ENCODE measurements at places on chromosomes 3 and 15. TPM values are rescaled to one million over a fixed set of nuclear protein-coding genes. Genes with fewer than 3 reads are reported as not detected.
A peak's percentile ranks its signal among the peaks of the same experiment; 100 is the strongest.

GMNC gene
- under 0.01 TPM for total RNA-seq

DNA sequence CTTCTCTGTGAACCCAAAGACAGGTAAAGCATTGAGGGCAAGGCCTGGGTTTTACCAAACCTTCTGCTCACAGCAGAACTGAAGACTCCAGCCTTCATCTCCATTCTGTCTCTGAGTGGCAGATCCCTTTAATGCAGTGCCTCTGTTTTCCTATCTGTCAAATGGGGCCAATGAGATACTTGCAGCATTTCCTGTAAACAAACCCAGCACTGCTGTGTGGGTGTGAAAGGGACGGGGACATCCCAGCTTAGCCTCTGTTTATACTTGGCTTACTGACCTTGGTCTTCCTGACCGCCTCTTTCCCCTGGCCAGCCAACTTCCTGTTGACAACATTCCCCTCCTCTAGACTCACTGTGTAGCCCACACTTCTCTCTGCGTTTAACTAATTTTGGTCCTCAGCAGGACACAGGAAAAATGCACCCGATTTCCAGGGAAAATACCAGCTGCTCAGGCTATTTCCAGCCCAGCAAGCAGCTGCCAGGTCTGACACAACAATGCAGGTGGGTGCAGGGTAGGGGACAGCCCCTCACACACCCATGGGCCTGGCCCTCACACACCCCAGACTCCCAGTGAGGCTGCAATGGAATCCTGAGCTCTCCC, 105.9 kb upstream of the HERC1 start:
- peak; percentile 18 for DNase-seq

GRCh38 chr3:25508901-25509300, 80.8 kb downstream of the RARB start:
- DNase-seq, result no peak

DNA sequence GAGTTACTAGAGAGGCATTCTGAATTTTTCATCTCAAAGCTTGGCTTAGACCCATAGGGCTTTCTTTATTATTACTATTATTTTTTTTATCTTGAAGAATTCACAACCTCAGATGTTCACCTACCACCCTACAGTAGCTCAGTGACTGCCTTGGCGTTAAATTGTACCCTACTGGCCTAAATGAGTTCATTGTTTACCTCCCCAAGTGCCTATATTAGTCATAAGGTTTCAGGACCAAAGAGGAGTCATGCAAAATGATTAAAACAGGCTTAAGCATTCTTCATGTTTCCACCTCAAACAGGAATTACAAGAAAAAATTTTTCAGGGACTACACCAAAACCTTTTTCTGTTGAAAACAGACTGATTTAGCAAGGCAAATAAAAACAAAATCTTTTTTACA, 751.5 kb downstream of the SQOR start:
- DNase-seq, result no peak

DNA sequence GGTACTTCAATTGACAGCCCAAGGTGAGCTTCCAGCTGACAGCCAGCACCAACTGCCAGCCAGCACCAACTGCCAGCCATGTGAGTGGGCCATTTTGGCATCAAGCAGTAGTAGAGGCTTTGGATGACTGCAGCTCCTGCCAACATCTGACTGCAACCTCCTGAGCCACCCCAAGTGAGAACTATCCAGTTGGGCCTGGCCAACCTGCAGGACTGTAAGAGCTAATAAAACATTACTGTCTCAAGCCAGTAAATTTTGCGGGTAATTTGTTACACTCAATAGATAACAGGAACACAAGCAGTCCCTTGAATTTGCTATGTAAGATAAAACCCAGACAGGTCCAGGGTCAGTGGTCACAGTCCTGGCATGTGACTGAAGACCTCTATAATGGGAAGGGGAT, 29.7 kb downstream of the EPHB1 start:
- no peak for DNase-seq

NTRK3 gene
- total RNA-seq, result 0.72 TPM

CPEB1 gene
- total RNA-seq, result 29.2 TPM

DNA sequence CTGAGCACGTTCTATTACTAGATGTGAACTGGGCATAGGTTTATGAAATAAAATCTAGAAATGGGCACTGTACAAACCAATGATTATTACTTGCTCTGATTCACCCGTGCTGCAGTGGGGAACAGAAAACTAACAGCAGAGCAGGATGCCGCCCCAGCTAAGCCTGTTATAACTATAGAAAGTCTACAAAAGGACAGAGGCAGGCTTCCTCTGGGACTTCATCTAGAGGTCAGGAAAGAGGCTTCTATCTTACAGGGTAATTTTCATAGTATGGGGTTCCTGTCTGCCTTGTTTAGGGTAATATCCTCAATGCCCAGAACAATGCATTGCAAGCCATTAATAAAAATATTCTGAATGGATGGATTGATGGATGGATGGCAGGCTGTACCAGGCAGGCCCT, 177.0 kb upstream of the TBL1XR1 start:
- peak; percentile 35 for DNase-seq

DNA sequence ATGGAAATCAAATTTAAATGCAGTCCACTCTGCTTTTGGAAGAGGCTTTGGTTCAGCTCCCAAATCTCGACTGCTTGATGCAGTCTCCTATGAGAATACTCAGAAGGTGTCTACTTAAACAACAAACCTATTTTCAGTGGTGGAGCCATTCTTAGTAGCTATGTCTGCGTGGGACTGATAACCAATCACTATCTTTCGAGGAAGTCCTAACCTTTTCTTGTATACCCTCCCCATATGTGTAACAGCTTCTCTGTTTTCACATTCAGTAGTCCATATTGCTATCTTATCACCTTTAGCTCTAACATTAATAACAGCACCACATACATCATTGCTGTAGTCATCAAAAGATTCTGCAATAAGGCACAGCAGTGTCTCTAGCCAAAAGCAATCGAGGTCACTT, 333.0 kb upstream of the ATP11B start:
- DNase-seq, result no peak

DNA sequence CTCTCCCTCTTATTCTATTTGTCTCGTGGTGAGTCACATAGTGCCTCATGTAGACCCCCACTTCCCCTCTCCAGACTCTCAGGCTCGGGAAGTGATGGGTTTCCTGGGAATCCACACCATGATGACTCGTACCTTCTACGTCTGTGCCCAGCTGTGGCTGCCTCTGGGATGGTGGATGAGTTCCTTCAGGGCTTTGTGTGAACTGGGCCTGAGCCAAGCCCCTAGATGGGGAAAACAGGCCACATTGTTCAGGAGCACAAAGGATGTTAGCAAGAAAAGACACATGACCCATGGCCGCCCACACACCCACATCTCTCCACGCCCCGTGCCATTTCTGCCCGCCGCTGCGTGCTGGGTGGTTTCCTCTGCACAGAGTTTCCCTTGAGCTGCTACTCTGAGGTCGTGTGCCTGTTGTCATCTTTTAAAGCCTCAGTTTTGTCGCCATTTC, 10.5 kb downstream of the ISG20 start:
- DNase-seq, result peak; percentile 98

DNA sequence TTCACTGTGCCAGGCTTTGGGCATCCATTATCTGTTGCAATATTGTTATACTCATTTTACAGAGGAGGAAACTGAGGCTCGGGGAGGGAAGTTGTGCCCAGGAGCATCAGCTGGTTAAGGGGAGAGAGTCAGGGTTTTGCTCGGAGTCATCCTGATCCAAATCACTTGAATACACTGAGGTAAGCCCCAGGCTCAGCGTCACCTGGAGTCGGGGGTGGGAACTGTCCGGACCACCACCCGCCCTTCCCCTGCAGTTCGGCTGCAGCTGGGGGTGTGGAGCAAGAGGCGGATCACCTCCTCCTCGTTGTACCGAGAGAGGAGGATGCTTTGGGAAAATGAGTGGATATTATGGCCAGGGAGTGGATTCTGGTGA, 646 bp downstream of the HRH1 start:
- DNase-seq, result no peak

GRCh38 chr3:33717616-33717865, 513 bp downstream of the CLASP2 start:
- DNase-seq, result peak; percentile 85

GRCh38 chr3:17820704-17821103, 78.3 kb upstream of the TBC1D5 start:
- no peak for DNase-seq

GOLGA6B gene
- not detected for total RNA-seq

DNA sequence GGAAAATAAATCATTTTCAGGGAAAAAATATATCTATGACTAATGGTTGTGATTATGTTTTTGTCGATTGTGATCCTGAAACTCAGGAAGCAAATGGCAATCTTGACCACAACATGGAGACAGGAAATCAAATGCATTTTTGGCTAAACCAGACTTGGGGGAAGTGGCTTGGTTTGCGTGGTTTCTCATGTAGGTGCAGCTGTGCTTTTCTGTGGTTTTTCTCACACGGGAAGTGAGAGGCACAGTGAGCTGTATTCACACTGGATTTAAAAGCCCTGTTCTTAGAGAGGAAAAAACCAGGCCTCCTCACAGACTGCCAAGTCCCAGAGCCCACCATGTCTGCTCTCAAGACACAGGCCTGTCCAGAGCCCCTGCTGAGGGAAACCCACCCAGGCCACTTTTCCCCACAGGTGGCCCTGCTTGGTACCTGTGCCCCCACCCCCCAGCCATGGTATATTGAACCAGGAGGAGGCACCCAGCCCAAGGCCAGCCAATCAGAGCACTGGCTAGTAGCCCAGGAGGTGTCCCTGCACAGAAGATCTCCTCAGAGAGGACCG, 46.1 kb downstream of the BTD start:
- peak; percentile 91 for DNase-seq

DNA sequence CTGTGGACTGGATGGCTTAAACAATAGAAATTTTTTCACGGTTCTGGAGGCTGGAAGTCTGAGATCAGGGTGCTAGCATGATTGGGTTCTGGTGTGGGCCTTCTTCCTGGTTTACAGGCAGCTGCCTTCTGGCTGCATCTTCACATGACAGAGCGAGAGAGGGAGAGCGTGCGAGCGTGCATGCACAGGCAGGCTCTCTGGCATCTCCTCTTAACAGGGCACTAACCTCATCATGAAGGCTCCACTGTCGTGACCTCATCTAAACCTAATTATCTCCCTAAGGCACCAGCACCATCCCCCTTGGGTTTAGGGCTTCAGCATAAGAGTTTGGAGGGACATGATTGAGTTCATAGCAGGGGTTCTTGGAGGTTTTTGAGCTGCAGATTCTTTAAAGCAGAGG, 292.0 kb upstream of the C2CD4B start:
- DNase-seq, result no peak

DNA sequence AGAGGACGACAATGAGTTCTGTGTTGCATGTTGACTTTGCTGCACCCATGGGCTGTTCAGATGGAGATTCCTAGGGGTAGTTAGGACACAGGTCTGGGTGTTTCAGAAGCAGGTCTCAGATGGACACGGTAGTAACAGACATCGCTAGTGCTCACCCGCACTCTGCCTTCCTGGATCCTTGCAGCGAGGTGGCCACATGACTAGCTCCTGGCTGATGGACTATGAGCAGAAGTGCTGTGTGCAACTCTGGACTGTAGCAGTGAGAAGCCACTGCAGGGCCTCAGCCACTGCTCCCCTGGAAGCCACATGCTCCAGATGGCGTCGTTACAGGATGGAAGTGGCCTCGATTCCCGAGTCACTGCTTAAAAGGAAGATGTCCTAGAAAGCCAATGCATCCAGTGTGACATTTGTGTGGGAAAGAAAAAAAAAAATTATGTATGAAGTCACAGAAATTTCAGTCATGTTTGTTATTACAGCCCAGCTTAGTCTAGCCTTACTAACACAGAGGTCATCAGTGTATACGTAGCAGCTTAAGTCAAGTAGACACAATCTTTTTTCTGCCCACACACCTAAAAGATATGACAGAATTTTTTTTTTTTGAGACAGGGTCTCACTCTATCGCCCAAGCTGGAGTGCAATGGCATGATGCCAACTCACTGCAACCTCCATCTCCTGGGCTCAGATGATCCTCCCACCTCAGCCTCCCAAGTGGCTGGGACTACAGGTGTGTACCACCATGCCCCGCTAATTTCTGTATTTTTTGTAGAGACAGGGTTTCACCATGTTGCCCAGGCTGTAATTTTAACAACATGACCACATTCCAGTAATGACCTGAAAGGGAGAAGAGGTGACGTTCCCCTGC, 95.3 kb downstream of the XXYLT1 start:
- no peak for DNase-seq

- DNase-seq, result no peak
Observed at GRCh38 chr3:128273109-128273840, 120.0 kb downstream of the EEFSEC start.

MAGEL2 gene
- total RNA-seq, result not detected

DNA sequence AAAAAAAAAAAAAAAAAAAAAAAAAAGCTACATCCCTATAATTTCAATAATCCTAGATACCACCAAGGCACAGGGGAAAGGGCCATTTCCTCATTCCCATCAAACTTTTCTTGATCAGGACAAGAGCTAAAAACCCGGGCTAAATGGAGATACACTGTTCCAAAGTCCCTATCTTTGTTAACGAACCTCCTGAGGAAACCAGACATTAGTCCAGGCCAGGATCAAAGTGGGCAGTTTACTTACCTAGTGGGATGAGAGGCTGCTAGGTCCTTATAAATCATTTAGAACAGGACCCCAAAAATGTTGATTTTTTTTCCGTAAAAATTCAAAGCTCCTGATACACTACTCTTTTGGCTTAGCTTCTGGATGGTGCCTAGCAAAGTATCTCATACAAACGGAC, 35.6 kb downstream of the UBR1 start:
- no peak for DNase-seq

SNURF gene
- 15.3 TPM for total RNA-seq

DNA sequence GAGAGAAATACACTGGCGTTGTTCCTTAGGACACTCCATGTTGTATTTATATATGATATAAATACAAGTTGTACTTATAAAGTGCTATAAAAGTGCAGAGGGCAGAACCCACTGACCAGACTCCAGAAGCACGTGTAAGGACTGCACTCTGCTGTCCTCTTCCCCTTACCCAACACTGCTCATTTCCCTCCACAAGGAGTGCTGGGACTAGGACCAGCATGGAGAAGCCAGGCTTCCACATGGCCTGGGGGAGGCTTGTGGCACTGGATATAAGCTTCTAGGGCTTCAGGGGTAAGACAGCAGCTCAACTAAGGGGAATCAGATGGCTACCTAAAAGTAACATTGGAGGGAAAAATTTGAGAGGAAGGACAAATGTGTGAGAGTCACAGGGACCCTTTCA, 556.9 kb downstream of the IGSF11 start:
- DNase-seq, result no peak

GPR27 gene
- not detected for total RNA-seq

- DNase-seq, result no peak
Observed at GRCh38 chr3:9514306-9514705, 39.3 kb downstream of the LHFPL4 start.

GOLGA6L7 gene
- total RNA-seq, result not detected

DNA sequence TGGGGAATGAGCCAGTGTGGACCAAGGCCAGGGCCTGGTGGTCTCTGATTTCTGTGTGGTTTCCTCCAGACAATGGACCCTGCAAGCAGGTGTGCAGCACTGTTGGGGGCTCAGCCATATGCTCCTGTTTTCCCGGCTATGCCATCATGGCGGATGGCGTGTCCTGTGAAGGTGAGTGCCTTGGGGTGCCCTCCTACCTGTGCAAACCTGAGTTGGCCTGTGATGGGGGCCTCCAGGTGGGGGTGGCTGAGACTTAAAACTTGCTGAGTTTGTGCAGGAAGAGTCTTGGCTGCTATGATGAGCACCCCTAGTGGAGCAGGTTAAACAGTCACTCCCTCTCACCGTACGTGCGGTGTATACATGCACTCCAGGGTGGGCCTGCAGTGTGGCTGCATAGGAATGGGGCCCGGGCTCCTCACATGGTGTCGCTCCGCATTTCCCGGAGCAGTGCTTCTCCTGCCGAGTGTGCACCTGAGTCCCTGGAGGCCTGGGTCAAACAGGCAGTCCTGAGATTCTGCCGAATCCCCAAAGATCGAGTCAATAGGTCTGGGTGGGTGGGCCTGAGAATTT, 70.8 kb downstream of the FBLN2 start:
- DNase-seq, result peak; percentile 46

- DNase-seq, result peak; percentile 9
Observed at GRCh38 chr3:172646439-172647015, 64.3 kb downstream of the NCEH1 start.

SLC24A5 gene
- not detected for total RNA-seq

Measured in osteoblast (primary cell).